ENCODE measurements at places on chromosomes 16 and 17. TPM values are rescaled to one million over a fixed set of nuclear protein-coding genes. Genes with fewer than 3 reads are reported as not detected.

- no peak for DNase-seq
These were observed 477.6 kb downstream of the XYLT1 start for GRCh38 chr16:16992975-16993765.

GRCh38 chr16:17367923-17368322, 102.8 kb downstream of the XYLT1 start:
- DNase-seq = no peak

GRCh38 chr16:68348639-68349445, 38.0 kb downstream of the PRMT7 start:
- DNase-seq = no peak

DNA sequence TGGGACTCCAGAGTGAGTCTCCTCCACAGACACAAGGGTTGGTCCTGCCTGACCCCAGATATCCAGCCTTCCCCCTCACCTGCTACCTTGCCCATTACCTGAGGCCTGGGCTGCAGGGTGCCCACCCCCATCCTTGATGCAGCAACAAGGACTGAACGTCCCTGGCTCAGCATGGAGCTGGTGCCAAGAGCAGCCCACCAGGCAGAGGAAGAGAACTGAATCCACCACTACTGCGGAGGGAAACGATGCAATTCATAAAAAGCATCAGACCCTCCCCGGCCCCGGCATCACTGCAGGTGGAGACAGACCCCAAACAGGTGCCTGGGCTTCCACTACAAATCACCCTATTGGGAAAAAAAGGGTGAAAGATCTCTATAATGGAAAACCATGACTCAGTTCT, 131.0 kb upstream of the TNRC6C start:
- peak; percentile 31 for DNase-seq

DNA sequence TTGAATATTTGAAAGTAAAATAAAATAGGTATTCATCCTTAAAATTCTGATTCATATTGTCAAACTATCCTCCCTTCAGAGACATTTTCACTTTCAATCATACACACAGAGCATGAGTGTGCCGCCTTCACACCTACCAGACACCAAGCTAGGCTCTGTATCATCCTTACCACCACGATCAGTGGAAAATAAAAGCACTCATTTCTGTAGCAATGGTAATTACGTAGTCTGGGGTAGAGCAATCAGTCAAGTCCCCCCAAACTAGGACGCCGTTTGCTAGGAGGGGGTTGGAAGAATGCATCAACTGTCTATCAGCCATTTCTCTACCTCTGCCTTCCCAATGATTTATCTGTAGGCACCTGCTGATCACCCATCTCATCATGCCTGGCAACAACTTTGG, 84.6 kb upstream of the GRIN2A start:
- DNase-seq = no peak

- no peak for DNase-seq
These were observed 17.0 kb upstream of the ITGAE start for GRCh38 chr17:3817851-3818605.

- no peak for DNase-seq
These were observed 15.1 kb upstream of the CDIPT start for GRCh38 chr16:29878172-29878571.

DNA sequence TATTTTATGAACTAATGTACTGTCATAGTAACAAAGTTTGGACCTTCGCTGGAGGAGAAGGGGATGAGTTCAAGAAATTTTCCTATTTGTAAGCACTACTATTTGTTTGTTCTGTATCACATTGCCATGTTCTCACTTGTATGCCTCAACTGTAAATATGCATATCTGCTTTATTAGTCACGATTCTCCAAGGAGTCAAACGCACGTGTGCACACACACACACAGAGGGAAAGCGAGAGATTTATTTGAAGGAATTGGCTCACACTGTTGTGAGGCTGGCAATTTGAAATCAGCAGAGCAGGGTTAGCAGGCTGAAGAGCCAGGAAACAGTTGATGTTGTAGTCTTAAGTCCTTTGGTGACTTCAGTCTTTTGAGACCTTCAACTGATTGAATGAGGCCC, 24.9 kb upstream of the MYH2 start:
- DNase-seq = no peak

DNA sequence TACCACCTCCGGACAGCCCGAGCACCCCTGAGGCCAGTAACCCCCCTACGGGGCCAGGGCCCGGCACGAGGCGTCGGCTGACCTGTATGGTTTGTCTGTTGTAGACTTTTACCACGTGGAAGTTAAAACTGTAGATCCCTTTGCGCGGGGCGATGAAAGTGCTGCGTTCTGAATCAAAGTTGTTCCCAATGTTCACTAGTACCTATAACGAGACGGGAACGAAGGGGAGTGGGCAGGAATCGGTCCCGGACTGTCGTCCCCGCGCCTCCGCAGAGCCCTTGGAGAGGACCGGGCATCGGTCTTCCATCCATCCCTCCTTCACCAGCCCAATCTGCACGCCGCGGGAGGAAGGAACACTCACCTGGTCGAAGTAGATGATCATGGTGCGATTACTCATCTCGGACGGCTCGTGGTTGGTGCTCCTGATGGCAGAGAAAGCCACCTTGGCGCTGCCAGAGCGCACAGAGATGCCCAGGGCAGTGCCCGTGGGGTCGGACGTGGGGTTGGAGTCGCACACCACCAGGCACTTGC, 732 bp downstream of the CBLN1 start:
- DNase-seq = no peak

DNA sequence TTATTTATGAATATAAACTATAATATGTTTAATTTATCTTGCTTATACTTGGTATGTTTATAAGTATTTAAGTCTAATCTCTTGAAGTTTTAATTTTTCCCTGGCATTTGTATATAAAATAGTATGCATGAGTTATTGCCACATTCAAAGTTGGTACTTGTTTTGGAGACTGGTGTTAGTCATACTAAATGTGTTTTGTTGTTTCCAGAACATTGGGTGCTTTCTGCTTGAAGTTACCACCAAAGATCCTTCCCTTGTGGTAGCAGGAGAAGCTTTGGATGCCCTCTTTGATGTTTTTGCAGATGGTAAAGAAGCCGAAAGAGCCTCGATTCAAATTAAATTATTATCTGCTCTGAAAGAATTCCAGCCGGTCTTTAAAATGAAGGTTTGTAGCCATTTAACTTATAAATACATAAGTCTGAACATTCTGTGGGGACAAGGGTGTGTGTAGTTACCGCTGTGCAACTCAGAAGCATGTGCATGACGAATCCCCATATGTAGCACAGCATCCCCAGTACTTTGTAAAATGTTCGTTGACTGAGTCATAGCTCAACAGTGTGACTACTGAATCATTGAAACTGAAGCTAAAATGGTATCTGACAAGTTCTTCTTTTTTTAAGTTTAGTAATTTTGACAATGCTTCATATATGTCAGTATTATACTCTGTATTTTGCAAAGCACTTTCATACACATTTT, 36.4 kb downstream of the HEATR3 start:
- DNase-seq = no peak

- DNase-seq = no peak
These were observed 1029.6 kb downstream of the CDH11 start for GRCh38 chr16:64092271-64092670.

DNA sequence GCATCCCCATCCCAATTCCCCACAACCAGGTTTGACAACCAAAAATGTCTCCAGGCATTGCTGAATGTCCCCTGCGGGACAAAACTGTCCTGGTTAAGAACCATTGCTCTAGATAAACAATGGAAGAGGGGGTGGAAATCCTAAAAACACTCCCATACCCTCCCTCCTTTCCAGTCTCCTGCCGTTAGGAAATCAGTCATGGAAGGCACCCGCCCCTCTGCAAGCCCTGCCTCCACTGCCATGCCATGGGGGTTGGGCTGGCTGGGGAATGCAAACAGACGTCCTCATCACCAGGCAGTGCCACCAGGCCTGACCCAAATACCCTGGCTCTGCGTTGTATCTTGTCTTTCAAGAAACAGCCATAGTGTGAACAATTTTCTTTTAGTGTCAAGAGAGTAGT, 57.5 kb downstream of the CYTH1 start:
- DNase-seq = no peak

GRCh38 chr17:4945176-4945943, 3.0 kb downstream of the PFN1 start:
- DNase-seq = peak; percentile 84

GRCh38 chr17:33233811-33234177, 59.3 kb downstream of the ASIC2 start:
- DNase-seq = no peak

DNA sequence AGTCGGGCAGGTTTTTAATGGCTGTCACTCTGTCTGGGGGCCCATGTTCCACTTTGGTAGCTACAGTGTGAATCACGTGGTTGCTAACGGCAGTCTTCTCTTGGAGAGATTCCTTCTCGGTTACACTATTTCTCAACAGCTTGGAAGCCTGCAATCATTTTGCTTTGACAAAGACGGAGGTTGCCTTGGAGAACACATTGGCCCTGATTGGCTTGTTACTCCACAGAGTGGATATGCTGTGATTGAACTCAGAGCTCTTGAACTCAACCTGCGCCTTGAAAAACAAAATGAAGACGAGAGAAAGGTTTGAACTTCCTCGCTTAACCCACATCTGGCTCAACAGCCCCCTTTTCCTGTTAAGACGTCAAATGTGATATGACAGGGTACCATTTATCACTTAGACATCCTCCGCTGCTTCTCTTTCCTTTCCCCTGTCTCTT, 218.9 kb downstream of the MAF start:
- DNase-seq = no peak

GRCh38 chr16:17457997-17458396, 12.8 kb downstream of the XYLT1 start:
- no peak for DNase-seq

GRCh38 chr17:29005936-29006511, at the start of gene SEZ6:
TSS of gene SEZ6 (minus strand) at chr17:29006033. CDS start at chr17:29005869, 164 bp downstream.
- DNase-seq = peak; percentile 81

DNA sequence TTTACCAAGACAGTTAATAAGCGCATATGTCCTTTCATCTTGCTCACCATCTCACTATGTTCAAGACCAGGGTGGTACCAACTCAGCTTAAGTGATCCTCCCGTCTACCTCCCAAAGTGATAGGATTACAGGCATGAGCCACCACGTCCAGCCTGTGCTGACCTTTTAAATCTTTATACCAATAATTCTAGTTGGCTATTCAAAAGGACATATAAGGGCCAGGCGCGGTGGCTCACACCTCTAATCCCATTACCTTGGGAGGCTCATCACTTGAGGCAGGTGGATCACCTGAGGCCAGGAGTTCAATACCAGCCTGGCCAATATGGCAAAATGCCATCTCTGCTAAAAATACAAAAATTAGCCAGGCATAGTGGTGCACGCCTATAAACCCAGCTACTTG, 2.4 kb downstream of the CEP95 start:
- no peak for DNase-seq

The DNAAF8 gene
- total RNA-seq = 0.31 TPM

The AKAP1 gene
- total RNA-seq = 25.3 TPM

The SLC5A10 gene
- total RNA-seq = not detected

Measured in sciatic nerve (tissue), 2 donors.